ENCODE measurements at places on chromosomes 13 and 19. TPM values are rescaled to one million over a fixed set of nuclear protein-coding genes. Genes with fewer than 3 reads are reported as not detected.

DNA sequence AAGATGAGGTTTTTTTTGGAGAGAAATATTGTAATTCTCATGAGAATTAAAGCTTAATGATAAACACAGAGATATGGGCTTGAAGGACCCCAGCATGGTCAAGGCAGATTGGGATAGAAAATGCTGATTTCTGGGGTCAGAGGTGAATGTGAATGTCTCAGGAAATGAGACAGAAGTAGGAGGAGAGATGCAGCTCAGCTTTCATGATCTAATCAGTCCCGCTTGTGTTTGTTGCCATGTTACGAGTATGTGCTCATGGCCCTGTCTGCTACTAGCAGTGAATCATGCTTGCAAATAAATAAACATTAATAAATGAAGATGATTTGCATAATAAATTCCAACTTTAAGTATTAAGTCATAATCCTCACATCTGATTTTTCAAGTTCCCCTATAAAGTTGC lies 23.0 kb upstream of the NDFIP2 start:
- no peak for DNase-seq

URAD gene
- not detected for total RNA-seq

GRCh38 chr19:16599655-16600346 lies 27.6 kb upstream of the SLC35E1 start:
- no peak for DNase-seq

CLEC4G gene
- 0.71 TPM for total RNA-seq
